ENCODE measurements at places on chromosomes 16 and 17. TPM values are rescaled to one million over a fixed set of nuclear protein-coding genes. Genes with fewer than 3 reads are reported as not detected.

Gene TBC1D3L
- 11.4 TPM for total RNA-seq

Gene OTOP3
- not detected for total RNA-seq

Gene GINS2
- 9.9 TPM for total RNA-seq

Gene HOXB1
- total RNA-seq = not detected

Gene SRCIN1
- not detected for total RNA-seq

Gene SLC26A11
- total RNA-seq = 13.9 TPM

Gene SPHK1
- total RNA-seq = 113 TPM

Gene SCPEP1
- total RNA-seq = 36.0 TPM

Gene NME1
- total RNA-seq = 132 TPM

Gene EVI2A
- 0.89 TPM for total RNA-seq

Gene METTL2A
- 22.4 TPM for total RNA-seq

Gene APOBR
- total RNA-seq = not detected

Gene KLHL10
- total RNA-seq = 2.3 TPM

Gene KRTAP4-4
- total RNA-seq = not detected

Gene B9D1
- 15.5 TPM for total RNA-seq

Gene CD7
- not detected for total RNA-seq

Gene RNF43
- not detected for total RNA-seq

Gene C16orf95
- 5.1 TPM for total RNA-seq

Gene AURKB
- total RNA-seq = 9.4 TPM

Gene CD300E
- total RNA-seq = not detected

Gene KRTAP17-1
- total RNA-seq = not detected

Gene ZNF423
- 0.43 TPM for total RNA-seq

Gene ASGR1
- total RNA-seq = not detected

Gene PIMREG
- total RNA-seq = 20.7 TPM

Gene KRT40
- not detected for total RNA-seq

Gene MRPL45
- total RNA-seq = 30.0 TPM

Gene LRRC37A3
- total RNA-seq = 3.1 TPM

Gene MYH3
- 1.1 TPM for total RNA-seq

Gene KRTAP1-5
- total RNA-seq = 49.2 TPM

Gene KRTAP4-6
- total RNA-seq = not detected

Gene SLC35G6
- total RNA-seq = not detected

Gene TBC1D26
- total RNA-seq = not detected

Gene RNF227
- 4.3 TPM for total RNA-seq

All from GM23248 (cell line).